ENCODE measurements at places on chromosomes 7 and 10.

GRCh38 chr7:134707663-134708378 is 61.2 kb downstream of the BPGM start:
- no peak for DNase-seq

DNA sequence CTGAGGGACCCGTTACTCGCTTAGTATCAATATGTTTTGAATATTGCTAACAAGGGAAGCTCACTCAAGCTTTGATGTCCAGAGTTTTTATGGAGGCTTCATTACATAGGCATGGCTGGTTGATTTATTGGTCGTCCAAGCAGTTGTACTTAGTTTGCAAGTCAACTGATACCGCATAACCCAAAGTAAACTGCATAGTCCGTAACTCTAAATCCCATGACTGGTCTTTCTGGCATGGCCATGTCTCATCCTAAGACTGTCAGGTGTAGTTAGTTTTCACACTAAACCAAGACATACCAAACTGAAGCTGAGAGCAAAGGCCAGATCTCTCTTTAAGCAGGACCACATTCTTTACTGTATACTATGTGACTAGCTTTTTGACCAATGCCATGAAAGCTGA is 397.9 kb downstream of the TFEC start:
- no peak for DNase-seq

- no peak for DNase-seq
These were observed 57.5 kb downstream of the UNCX start for GRCh38 chr7:1290026-1290678.

GRCh38 chr10:118908557-118909256 is 120.8 kb upstream of the NANOS1 start:
- no peak for DNase-seq

GRCh38 chr10:103423748-103424147 is 27.3 kb downstream of the PDCD11 start:
- no peak for DNase-seq

All from activated naive CD4-positive, alpha-beta T cell treated with anti-CD3 and anti-CD28 coated beads, Interleukin-2, amount 50 U/mL, for 72 hours (primary cell).